ENCODE measurements at places on chromosomes 12 and 14.

DNA sequence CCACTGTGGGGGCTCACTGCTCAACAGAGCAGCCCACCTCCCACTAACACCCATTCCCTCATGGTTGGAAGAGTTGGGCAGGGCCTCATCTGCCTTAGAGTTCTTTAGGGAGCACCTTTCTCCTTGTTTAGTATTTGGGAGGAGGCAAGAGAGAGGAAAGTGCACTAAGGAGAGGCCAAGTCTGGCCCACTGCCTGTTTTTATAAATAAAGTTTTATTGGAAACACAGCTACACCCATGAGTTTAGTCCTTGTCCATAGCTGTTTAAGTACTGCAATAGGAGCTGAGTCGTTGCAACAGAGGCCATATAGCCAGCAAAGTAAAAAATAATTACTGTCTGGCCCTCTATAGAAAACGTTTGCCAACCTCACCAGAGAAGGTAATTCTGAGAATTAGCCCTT lies 63.9 kb downstream of the C14orf132 start:
- DNase-seq: no peak

GRCh38 chr12:125148316-125148715 lies 83.1 kb downstream of the AACS start:
- DNase-seq: no peak

GRCh38 chr12:109222496-109222895 lies 86.6 kb downstream of the FOXN4 start:
- no peak for DNase-seq

DNA sequence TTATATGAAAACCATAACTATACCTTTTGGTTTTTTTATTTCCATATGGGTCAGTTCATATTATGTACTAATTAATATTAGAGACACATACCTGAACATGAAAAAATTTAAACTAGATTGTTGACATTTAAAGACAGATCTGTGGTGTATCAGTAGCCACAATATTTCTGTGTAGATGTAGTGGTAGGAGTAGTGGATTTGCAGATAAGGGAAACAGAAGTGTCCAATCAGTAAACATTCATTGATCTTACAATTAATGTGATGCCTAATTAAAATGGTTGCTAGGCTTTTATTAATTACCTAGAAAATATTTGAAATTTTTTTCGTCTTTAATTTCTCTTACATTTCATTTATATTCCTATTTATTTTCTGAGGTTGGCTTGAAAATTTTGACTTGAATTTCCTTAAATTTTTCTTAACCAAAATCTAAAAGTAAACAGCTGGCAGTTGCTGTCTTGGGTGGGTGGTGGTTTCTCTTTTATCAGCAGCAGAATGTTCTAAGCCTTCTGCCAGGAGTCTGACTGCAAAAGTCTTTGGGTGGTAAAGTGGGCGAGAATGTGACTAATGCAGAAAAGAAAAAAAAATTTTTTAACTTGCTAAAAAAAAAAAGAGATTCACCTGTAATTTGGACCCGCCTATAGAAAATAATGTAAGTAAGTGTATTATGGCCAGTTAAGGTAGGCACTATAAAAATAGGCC lies 2.4 kb downstream of the FGFR1OP2 start:
- DNase-seq: no peak

- no peak for DNase-seq
Measured at GRCh38 chr12:114919479-114919878, 235.5 kb upstream of the TBX3 start.

GRCh38 chr14:52706286-52706685 lies 714 bp upstream of the PSMC6 start:
- DNase-seq: no peak

- DNase-seq: no peak
Measured at GRCh38 chr12:44431647-44432343, 444.3 kb downstream of the NELL2 start.

DNA sequence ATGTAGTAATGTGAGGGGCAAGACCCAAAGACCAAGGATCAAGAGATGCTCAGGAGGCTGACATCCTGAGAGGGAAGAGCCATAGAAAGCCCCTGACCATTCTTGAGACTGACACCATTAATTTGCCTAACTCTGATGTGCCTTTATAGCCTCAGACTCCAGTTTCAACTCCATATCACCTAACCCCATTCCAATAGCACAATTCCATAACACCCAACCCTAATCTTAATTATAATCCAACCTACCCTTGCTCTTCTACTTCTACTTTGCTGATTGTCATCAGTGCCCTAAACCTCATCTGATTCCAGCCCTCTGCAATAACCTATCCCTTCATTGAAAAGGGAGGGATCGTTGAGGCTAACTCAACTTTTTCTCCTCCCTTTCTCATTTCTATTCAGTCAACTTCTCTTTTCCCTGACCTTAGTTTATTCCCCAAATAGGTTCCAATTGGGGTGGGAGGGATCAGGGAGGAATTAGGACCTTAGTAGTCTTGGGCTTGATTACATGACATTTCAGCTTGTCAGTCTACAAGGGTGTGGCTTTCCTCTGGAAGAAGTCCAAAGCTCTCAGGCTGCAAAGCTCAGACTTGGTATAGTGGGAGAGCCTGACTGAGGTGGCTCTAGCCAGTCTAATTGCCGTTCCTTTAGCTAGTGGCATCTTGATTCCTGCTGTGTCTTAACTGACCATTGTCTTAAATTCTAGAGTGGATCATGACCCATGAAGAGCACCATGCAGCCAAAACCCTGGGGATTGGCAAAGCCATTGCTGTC lies 3.1 kb downstream of the PFKM start:
- no peak for DNase-seq

GRCh38 chr12:15757553-15758255 lies 31.5 kb downstream of the EPS8 start:
- DNase-seq: no peak

DNA sequence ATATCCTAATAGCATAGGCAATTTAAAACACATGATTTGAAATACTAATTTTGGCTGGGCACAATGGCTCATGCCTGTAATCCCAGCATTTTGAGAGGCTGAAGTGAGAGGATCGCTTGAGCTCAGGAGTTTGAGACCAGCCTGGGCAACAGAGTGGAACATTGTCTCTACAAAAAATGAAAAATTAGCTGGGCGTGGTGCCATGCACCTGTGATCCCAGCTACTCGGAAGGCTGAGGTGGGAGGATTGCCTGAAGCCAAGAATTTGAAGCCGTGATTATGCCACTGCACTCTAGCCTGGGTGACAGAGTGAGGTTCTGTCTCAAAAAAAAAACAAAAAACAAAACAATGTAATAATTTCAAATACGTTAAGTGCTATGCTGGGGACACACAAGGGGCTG lies 83.3 kb downstream of the SSPN start:
- no peak for DNase-seq

DNA sequence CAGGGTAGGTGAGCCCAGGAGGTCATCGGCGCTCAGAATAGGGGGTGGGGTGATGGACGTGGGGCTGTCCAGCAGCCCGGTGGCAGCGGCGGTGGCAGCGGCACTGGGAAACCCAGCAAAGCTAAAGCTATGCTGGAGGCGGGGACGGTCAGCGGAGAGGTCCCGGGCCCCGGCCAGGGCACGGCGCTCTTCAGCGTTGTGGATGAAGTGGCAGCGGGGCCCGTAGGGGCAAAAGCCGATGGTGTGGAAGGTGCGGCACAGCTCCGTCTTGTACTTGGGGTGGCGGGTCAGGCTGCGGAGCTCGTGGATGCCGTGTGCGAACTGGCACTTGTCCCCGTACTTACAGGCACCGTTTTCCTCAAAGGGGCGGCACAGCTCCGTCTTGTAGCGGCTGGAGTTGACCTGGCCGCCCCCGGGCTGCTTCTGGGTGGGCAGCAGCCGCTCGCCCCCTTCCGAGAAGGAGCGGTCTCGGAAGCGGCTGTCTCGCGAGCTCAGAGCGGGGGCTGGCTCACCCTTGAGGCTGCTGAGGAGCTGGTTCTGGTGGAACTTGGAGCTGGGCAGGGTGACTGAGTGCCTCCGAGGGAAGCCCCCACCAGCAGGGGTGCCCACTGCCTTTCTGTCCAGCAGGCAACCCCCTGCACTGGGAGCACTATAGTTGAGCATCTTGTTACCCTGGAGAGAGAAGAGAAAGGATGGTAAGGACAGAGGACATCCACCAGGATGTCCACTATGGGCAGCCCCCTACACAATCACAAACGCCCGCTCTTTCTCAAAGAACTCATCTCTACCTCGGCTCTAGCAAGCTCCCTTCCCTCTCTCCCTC lies 2.8 kb downstream of the ZFP36L1 start:
- DNase-seq: no peak

- DNase-seq: peak; percentile 26
Measured at GRCh38 chr12:27595231-27595642, 71.2 kb downstream of the PPFIBP1 start.

DNA sequence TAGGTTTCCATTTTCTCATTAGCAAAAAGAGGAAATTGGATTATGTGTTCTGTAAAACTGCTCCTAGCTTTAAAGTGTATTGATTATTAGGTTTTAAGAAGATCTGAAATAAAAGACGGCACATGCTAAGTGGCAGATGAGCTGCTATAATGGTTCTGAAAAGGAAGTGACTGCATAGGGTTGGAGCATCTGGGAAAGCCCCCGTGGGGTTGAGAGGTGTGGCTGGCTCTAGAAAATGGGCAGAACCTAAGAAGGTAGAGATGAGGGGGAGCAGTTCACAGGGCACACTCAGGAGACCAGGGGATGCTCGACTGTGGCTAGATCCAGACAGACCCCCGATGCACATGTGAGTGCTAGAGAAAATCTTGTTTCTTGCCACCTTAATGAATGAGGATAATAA lies 1.9 kb downstream of the IFNG-AS1 start:
- DNase-seq: no peak

DNA sequence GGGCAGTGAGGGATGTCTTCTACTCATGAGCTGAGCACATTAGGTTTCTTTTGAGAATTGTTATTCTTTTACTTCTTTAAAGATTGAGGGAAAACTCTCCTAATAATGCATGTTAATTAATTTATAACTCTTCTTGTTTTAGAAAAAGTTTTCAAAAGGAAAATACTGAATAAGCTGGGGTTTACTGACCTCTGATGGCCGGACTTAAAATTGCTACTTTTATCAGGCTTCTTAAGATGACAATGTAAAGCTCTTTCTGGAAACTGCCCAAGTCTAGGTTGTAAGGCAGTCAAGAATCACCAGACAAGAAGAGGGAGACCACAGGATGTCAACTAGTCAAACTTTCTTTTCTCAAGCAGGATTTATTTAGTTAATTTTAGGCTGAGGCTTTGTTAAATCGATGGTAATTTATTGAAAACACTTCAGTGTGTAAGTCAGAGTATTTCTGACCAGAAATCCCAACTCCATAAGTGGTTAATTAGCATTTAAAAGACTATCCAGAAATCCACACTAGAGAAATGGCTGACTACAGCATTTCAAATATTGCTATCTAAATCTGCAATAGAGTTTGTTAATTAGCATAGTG lies 82.1 kb downstream of the AVPR1A start:
- no peak for DNase-seq

DNA sequence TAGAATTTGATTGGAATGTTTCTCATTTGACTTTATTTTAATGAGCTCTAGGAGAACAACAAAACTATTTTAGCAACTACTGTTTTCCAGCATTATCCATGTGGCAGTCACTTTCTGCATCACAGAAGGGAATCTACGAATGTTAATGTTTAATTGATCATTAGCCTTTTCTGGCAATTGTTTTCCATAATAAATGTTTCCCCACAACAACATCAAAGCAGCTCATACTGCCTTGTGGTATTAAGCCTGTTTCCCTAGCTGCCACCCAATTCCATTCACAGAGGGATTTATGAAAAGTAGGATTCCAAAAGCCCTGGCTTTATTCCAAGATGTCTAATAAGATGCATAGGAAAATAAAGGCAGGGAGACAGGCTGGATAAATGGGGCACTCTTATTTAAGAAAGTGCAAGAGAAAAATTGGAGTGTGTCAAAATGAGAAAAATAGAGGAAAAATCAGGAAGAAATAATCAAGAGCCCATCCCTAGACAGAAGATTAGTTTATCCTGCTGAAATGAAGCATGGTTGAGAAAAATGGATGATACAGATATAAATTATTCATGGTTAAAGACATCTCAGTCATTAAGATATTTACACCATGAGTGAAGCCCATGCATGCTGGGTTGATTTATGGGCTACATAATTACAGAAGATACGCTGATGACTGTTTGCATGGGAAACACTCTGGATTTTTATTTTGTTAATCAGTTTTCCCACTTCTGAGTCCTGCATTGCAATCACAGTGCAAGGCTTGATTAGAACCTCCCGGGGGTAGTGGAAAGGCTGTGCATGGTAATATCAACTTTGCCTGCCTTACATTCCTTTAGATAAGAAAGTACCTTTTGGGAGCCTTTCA lies 180.3 kb downstream of the HELB start:
- no peak for DNase-seq

DNA sequence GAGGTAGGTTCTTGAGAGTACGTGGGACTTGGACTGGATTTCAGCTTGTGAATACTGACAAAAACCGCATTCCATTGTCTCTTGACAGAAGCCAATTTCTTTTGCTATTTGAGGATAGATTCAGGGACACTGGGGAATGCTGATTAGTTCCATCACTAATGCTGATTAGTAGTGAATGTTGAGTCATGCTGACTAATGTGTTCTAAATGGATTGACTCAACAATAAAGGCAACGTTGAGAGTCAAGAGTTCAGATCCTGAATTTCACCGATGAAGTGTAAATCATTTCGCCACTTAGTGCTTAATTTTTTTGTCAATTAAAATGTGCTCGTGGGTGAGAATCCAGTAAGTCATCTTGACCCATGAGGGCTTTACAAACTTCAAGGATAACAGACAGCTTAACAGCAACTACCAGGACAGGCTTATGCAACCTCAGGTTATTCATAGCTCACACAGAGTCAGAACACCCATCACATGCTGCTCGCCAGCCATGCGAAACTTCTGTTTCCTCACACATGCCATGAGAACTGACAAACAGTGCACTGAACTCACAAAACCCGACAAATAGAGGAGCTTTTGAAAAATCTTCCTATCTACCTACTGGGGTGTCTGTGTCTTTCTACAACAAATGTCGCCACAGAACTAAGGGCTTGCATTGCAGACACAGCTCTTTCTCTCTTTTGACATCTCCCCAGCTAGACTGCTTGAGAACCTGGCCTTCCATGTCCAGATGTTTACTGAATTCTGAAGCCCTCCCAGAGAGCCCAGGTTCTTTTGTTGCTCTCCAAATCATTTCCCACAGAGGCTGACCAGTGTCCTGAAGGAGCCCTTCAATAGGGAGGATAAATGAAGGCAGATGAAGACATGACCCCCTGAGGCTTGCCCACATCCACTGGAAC lies 316.4 kb downstream of the ZFP36L1 start:
- no peak for DNase-seq

- DNase-seq: no peak
Measured at GRCh38 chr12:107581619-107582015, 104.0 kb upstream of the PWP1 start.

DNA sequence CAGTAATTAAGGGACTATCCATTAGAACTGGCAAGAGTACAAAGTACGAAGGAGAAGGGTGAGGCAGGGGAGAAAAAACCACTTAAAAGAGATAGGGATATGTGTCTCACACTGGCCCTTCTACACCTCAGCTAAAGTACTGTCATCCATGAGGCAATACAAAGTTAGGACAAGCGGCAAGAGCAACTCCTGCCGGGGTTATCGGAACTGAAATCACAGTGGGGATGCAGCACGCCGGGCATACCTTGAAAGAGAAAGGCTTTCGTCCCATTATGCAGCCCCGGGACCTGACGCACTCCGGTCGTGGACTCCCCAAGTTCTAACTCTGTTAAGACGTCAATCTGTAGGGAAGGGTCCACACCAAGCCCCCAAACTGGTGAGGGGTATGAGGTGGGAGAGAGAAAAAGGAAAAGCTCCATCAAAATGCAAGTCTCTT lies 1.1 kb downstream of the NELL2 start:
- DNase-seq: peak; percentile 65

- DNase-seq: no peak
Measured at GRCh38 chr12:49832836-49833421, 4.7 kb upstream of the NCKAP5L start.
